ENCODE measurements at places on chromosomes 3 and 15. TPM values are rescaled to one million over a fixed set of nuclear protein-coding genes. Genes with fewer than 3 reads are reported as not detected.

DNA sequence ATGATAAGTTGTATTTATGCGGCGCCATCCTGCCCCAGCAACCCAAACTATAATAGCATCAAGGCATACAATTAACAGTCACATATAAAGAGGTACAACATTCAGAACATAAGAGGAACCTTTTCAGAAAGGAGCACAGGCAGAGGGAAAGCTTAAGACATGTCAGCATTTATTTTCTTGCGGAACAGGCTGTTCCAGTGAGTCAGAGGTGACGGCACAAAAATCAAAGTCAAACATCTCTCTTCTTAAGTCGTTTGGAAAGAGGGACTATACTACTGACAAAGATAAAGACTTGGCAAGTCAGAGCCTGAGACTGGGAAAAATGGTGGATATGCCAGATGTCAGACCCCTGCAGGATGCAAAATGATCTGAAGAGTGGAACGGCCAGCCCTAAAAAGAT, 128.4 kb downstream of the CTNNB1 start:
- no peak for DNase-seq

- no peak for DNase-seq
Observed at GRCh38 chr3:187291512-187292132, at the start of gene MASP1. Gene MASP1 (minus strand): TSS chr3:187291737. CDS start chr3:187291632, 105 bp downstream.

- no peak for DNase-seq
Observed at GRCh38 chr15:92448370-92448769, 54.7 kb downstream of the ST8SIA2 start.

GRCh38 chr3:38028621-38029361, 651 bp downstream of the PLCD1 start:
- DNase-seq: peak; percentile 30

DNA sequence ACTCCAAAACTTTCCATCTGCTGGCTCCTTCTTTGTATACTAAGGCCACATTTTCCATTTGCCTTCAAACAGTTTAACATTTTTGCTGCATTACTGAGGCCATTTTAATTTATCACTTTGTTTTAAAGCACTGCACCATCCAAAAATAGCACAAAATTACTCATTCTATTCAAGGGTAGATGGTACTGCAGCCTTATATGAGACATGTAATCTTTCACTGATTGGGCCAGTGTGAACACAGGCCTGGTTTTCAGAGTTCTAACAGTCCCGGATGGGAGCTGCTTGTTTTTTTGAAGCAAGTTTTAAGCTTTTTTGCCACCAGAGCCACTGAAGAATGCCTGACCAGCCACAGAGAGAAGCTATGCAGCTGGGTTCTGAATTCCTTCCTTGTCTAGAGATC, 172.3 kb upstream of the TSC22D2 start:
- DNase-seq: no peak

The AP3B2 gene
- total RNA-seq: 17.4 TPM

The ROPN1 gene
- not detected for total RNA-seq

The FES gene
- 2.8 TPM for total RNA-seq

- no peak for DNase-seq
Observed at GRCh38 chr15:73887481-73887880, 14.1 kb downstream of the TBC1D21 start.

DNA sequence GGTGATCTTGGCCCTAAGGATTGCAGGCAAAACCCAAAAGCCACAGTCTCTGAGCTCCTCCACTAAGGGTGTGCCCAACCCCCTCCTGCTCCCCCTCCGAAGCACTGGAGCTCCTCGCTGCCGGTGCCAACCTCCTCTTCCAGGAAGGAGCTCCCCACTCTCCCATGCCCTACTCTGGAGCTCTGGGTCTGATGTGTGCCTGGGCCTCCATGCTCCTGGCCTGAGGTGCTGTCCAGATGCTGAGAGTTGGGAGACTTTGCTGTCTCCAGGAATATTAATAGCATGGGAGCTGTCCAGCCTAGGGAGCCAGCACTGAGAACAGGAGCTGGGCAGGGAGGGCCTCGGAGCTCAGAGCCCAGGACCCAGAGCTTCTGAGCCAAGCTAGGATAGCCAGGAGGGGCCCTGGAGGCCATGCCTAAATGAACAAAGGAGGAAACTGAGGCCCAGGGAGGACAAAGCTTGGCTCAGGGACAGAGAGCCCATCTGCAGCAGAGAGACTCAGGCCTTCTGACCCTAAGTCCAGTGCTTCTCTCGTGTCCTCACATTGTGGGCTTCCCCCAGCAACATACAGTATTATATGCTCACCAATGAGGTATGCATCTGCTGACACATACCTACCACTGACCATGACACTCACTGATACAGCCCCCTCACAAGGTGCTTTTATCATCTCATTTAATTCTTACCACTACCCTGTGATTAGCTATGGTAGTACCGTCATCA, 36.9 kb upstream of the HERC1 start:
- DNase-seq: no peak

GRCh38 chr3:174959556-174960065, 100.5 kb downstream of the NAALADL2 start:
- no peak for DNase-seq

- no peak for DNase-seq
Observed at GRCh38 chr3:142735462-142735861, 11.6 kb downstream of the TRPC1 start.

The CSTA gene
- not detected for total RNA-seq

- no peak for DNase-seq
Observed at GRCh38 chr3:54932606-54933005, 4.7 kb upstream of the LRTM1 start.

DNA sequence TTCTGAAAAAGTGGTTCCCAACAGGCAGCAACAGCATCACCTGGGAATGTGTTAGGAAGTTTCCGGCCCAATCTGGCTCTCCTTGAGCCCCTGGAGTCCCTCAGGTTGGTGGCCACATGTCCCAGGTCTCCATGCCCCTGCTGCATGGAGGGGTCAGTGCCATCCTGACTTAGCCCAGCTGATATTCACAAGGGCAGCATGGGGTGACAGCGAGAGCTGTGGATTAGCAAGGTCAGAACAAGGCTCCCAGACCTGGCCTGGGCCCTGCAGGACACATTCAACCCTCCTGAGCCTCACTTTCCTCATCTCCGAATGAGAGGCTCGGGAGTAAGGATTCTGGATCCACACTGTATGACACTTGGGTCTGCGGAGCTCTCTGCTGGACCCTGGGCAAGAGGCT, 243.8 kb upstream of the TLE3 start:
- DNase-seq: no peak

The MRAS gene
- 24.7 TPM for total RNA-seq

GRCh38 chr3:13652728-13653127, 103.8 kb downstream of the FBLN2 start:
- no peak for DNase-seq

The PLSCR5 gene
- total RNA-seq: not detected

DNA sequence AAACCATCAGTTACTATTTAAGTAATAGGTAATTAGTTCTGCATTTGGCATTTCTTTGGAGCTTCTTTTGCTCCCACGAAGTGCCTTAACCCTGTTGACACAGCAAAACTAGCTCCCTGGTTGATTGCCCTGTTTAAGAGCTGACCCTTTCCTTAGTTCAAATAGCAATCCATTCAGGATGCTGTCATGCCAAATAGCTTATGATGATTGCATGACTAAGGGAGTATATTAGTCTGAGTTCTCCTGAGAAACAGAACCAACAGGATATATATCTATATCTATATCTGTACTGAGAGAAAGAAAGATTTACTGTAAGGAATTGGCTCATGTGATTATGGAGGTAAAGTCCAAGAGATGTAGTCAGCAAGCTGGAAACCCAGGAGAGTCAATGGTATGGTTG, 50.3 kb upstream of the SPRED1 start:
- DNase-seq: no peak

The HESX1 gene
- total RNA-seq: 0.98 TPM

The GOLGA6L10 gene
- 3.6 TPM for total RNA-seq

The LSMEM2 gene
- total RNA-seq: not detected

DNA sequence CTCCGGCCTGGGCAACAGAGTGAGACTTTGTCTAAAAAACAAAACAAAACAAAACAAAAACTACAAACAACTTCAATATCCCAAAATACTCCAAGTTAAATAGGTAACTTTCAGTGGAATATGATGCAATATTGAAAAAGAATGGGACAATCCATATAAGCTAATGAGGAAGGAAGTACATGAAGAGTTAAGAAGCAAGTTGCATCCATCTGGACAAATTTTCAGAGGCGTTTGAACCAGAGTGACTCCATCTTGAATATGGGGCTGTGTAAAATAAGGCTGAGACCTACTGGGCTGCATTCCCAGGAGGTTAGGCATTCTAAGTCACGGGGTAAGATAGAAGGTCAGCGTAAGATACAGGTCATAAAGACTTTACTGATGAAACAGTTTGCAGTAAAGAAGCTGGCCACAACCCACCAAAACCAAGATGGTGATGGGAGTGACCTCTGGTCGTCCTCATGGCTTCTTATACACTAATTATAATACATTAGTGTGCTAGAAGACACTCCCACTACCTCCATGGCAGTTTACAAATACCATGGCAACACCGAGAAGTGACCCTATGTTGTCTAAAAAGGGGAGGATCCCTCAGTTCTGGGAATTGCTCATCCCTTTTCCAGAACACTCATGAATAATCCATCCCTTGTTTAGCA, 58.1 kb upstream of the LCTL start:
- DNase-seq: no peak

The DUOX1 gene
- not detected for total RNA-seq

DNA sequence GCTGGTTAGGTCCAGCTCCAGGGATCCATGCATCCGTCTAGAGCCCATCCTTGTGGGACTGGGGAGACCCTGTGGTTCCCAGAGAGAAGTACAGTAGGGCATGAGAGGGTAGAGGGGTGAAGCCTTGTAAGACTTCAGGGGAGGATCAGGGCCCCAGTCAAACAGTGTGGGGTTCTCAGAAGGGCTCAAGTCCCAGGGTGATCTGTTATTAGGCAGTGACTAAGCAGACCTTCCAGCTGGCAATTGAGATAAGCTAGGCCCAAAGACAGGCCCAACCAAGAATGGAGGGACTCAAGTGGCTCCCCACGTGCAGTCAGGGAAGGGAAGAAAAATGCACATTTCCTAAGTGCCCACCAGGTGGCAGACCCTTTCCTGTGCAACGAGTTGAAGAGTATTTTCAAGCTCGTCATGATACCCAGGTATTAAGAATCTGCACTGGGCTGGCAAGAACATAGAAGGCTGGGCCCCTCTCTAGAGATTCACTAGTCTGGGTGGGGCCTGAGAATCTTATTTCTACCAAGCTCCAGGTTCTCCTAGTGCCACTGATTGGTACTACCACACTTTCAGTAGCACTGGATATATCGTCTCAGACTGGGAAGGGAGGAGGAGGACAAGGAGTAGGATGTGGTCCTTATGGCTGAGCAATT, 240.8 kb downstream of the NR1D2 start:
- peak; percentile 16 for DNase-seq

DNA sequence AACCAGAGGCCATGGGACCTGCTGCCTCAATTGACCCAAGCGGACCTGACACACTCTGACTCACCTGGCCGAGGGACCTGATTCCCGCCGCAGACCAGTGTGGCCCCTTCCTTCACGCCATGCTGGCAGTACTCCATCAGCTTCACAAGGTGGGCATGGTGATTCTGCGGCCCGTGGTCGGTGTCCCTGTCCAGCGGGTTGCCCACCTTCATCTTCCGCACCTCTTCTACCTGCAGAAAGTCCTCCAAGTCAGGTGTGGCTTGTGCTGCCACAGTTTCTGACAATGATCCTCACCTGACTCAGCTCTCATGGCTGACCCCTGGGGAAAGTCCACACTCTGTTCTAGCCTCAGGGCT, 25.9 kb upstream of the SLC41A3 start:
- no peak for DNase-seq

GRCh38 chr3:142159083-142159740, 9.9 kb upstream of the TFDP2 start:
- no peak for DNase-seq

DNA sequence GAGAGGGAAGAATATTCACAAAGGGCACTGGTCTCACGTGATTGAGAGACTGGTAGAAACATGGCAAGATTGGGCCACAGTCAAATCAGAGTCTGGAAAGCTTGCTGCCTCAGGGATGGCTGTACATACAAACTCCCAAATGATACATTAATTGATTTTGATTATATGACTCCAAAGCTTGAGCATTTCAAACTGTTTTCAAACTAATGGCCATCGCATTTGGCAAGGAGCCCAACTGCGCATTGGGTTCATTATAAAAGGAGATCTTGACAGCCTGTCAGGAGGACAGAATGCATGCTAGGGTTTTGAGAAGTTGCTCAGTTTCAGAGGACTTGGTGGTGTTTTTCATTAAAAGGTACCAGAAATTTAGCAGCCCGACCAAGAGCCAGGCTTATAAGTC, 117.7 kb downstream of the PTPRG start:
- no peak for DNase-seq

GRCh38 chr3:25768851-25769250, 14.4 kb downstream of the NGLY1 start:
- DNase-seq: no peak

DNA sequence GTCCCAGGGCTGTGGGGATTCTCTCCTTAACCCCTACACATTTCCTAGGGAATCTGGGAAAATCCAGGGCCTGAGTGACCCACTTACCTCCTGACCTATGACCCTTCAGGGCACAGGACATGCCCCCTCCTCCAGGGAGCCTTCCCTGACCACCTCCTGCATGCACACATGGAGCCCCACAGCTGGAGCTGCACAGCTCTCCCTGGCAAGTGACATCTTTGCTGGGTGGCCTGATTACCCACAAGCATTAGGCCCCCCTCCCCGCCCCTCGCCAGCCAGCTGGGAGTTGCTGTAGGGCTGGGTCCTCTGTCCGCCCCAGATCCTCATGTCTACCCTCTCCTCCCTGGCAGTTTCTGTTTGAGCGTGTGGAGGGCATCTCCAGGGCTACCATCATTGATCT, 21.4 kb downstream of the HDAC11 start:
- no peak for DNase-seq

DNA sequence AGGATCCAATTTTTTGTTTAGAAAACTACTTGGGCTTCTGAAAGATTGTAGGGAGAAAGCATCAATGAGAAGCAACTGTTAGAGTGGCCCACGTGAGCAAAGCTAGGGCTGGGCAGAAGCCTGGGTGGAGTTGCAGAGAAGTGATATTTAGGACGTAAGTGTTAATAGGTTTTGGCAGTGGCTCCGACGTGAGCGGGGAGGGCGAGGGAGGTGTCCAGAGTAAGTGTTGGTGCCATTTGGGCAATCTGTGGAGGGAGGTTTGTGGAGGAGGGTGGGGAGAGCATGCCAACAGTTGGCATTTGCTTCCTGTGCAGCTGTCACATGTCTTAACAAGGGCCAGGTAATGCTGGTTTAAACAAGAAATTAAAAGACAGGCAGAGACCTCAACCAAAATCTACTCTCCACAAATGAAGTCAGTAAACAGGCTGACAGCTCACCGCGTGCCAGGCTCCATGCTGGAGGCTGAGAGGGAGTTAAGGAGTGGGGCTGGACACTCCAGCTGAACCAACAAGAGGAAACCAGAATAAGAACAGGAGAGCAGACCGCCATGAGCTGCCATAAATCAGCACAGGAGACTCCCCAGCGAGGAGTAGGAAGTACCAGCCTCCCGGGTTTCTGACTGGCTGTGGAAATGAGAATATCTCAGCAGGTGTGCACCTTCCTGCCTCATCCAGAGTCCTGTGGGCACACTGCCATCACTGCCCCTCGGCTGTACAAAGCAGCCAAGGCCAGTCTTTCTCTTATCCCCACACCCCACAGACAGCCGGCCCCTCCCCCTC, 232.6 kb downstream of the ABHD5 start:
- no peak for DNase-seq

- DNase-seq: no peak
Observed at GRCh38 chr3:69364354-69364753, 21.5 kb downstream of the FRMD4B start.

The RTP3 gene
- total RNA-seq: not detected

The COMMD2 gene
- 57.6 TPM for total RNA-seq
